ENCODE measurements at places on chromosomes 2 and 18. TPM values are rescaled to one million over a fixed set of nuclear protein-coding genes. Genes with fewer than 3 reads are reported as not detected.

- no peak for DNase-seq
Measured at GRCh38 chr2:42937171-42937875, 144.9 kb upstream of the HAAO start.

- DNase-seq: no peak
Measured at GRCh38 chr2:158782136-158782535, 13.0 kb upstream of the DAPL1 start.

DNA sequence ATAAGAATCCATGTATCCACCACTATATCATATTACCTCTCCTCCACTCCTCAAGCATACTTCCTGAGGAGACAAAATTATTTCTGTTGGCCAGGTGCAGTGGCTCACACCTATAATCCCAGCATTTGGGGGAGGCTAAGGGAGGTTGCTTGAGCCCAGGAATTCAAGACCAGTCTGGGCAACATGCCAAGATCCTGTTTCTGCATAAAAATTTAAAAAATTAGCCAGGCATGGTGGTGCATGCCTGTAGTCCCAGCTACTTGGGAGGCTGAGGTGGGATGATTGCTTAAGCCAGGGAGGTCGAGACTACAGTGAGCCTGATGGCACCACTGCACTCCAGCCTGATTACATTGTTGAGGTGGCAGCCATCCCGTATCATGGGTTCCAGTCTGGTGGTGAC lies 9.2 kb downstream of the INHA start:
- DNase-seq: no peak

- DNase-seq: no peak
Measured at GRCh38 chr2:17878281-17879136, at the start of gene KCNS3. Gene KCNS3 (plus strand): TSS chr2:17878667. CDS start chr2:17931009, 52,342 bp downstream.

- DNase-seq: peak; percentile 13
Measured at GRCh38 chr2:3730646-3731045, 27.3 kb downstream of the DCDC2C start.

GRCh38 chr2:202508686-202509085 lies 126.1 kb upstream of the FAM117B start:
- DNase-seq: no peak

Gene MOB1A
- total RNA-seq: 65.8 TPM

GRCh38 chr2:96498021-96498431 lies 7.1 kb downstream of the NEURL3 start:
- no peak for DNase-seq

- no peak for DNase-seq
Measured at GRCh38 chr2:224378701-224379097, 23.2 kb downstream of the FAM124B start.

DNA sequence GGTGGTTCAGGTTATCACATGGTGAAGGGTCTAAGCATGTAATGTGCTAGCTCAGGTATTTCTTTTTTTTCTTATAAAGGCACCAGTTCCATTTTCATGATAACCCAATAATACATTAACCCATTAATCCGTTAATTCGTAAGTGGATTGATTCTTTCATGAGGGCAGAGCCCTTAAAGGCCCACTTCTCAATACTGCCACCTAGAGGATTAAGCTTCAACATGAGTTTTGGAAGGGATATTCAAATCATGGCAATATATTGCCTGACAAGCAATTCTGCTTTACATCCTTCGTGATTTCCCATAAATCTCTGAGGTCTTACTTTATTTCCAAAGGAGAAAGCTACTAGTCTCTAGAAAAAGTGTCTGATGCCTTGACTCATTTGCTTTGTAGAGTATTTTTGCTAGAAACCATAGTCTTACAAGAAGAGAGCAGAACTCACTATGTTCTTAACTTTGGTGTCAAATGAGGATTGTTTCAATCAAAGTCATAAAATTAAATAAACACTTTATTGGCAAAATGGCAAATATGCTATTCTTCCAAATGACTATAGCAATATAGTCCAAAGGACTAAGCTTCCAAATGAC lies 271.3 kb downstream of the KCNS3 start:
- no peak for DNase-seq

- no peak for DNase-seq
Measured at GRCh38 chr2:63053081-63053888, 2.7 kb downstream of the OTX1 start.

Gene C1QL2
- 0.22 TPM for total RNA-seq

DNA sequence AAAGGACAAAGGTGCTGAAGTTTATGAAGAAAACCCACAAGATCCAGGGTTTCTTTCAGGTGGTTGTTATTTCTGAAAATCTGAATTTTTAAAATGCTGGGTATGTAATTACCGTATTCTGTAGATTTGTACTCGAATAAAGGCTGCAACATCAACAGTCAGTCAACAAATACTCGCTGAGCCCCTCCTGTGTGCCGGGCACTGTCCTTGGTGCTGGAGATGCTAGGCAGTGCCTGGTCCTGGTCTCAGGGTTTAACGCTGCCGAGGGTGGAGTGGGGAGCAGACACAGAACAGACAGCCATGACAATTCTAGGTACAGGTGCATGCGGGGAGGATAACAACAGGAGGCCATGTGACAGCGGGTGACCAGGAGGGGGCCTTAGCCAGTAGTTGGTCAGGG lies 27.2 kb upstream of the PDIA6 start:
- no peak for DNase-seq

GRCh38 chr2:64643838-64644457 lies 9.8 kb downstream of the SERTAD2 start:
- DNase-seq: no peak

Gene CHPF
- total RNA-seq: 73.1 TPM
